ENCODE measurements at places on chromosomes 3 and 15.

GRCh38 chr3:30612437-30613132 lies 6.2 kb downstream of the TGFBR2 start:
- peak overlapping the region; percentile 72 for H3K27ac ChIP-seq
- H3K27me3 ChIP-seq: no peaks in the 10 kb centered on the region
- no peaks in the 10 kb centered on the region for H3K36me3 ChIP-seq
- no peak overlapping the region for H3K4me3 ChIP-seq
- DNase-seq: no peak

GRCh38 chr3:163939926-163940325 lies 1138.4 kb downstream of the SI start:
- H3K4me3 ChIP-seq: no peak overlapping the region
- no peak overlapping the region for H3K27ac ChIP-seq
- no peak for DNase-seq
- H3K27me3 ChIP-seq: no peaks in the 10 kb centered on the region
- no peaks in the 10 kb centered on the region for H3K36me3 ChIP-seq

GRCh38 chr3:81823882-81824395 lies 62.5 kb upstream of the GBE1 start:
- H3K4me1 ChIP-seq: no peaks in the 10 kb centered on the region
- DNase-seq: no peak
- no peak overlapping the region for H3K4me3 ChIP-seq
- no peaks in the 10 kb centered on the region for H3K36me3 ChIP-seq
- H3K27ac ChIP-seq: no peak overlapping the region

DNA sequence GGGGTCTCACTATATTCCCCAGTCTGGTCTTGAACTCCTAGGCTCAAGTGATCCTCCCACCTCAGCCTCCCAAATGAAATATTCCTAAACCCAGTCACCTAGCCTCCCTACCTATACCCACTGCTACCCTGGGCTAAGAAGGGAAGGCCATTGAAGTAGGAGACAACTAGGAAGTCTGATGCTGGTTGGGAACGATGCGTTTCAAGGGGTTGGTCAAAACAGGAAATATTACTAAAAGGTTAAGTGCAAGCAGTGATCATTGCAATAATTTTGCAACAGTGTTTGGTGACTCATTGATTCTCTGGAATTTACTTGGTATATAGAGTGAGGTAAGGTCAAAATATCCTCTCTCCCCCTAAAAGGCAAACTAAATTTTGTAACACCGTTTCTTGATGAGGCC lies 4.6 kb upstream of the UQCRC1 start:
- no peaks in the 10 kb centered on the region for H3K27me3 ChIP-seq
- peaks cover under 1% of the 10 kb centered on the region for H3K4me1 ChIP-seq
- no peak overlapping the region for H3K4me3 ChIP-seq
- H3K27ac ChIP-seq: no peak overlapping the region

- DNase-seq: no peak
- H3K4me1 ChIP-seq: peaks cover 42% of the 10 kb centered on the region
These were observed 15.8 kb downstream of the CX3CR1 start for GRCh38 chr3:39264053-39264452.

All from CD4-positive, alpha-beta memory T cell (primary cell).